ENCODE measurements at places on chromosomes 11 and 22. TPM values are rescaled to one million over a fixed set of nuclear protein-coding genes. Genes with fewer than 3 reads are reported as not detected.

Gene ISX
- not detected for total RNA-seq

Gene GGT5
- total RNA-seq: 238 TPM

Gene GUCY1A2
- total RNA-seq: 5.6 TPM

GRCh38 chr11:78200553-78200952 is 11.8 kb downstream of the USP35 start:
- no peak for DNase-seq

DNA sequence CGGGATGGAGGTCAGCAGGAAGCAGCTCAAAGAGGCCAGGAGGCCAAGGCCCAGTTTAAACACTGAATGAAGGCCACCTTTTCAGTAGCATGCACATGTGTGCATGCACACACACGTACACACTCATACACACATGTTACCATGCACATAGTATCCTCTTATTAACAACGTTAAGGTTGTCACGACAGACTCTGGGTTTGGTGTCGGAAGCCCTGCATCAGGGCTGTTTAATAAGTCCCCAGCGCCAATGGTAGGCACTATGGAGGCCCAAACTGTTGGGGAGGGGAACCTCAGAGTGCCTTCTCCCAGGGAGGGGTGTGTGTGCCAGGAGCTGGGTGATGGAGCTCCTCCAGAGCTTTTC is 39.5 kb upstream of the ADA2 start:
- DNase-seq: no peak

DNA sequence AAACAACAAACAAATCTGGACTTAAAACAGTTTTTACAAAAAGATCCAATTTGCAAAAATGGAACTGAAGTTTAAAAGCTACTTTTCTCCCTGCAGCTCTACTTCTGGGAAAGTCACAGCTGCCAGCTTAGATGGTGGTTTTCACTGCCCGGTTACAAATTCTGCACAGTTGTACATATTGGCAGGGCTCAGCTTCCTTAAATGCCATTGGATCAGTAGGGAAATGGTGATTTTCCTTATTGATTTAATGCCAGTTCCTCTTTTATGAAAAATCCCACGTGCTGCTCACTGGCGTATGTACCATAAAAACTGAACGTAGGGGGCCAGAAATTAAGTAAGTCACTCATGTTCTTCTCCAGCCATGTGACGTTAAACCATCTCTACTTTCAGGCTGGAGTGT is 22.8 kb downstream of the GRAP2 start:
- DNase-seq: no peak

DNA sequence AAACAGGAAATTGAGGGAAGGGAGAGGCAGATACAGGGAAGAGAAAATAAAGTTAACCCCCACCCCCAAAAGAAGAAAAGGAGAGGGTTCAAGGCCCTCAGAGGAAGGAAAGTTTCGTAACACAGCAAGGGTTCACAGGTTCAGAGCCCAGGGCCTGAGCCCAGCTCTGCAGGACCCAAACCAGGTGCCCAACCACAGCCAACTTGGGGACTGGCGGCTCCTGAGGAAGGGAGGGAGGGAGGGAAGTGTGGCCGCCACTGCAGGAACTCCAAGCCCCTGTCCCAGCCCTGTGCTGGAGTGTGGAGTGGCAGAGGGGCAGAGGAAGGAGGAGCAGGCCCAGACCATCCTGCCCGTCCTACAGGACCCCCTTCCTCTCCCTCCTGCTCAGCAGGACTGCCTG is 59.2 kb downstream of the ELFN2 start:
- no peak for DNase-seq

DNA sequence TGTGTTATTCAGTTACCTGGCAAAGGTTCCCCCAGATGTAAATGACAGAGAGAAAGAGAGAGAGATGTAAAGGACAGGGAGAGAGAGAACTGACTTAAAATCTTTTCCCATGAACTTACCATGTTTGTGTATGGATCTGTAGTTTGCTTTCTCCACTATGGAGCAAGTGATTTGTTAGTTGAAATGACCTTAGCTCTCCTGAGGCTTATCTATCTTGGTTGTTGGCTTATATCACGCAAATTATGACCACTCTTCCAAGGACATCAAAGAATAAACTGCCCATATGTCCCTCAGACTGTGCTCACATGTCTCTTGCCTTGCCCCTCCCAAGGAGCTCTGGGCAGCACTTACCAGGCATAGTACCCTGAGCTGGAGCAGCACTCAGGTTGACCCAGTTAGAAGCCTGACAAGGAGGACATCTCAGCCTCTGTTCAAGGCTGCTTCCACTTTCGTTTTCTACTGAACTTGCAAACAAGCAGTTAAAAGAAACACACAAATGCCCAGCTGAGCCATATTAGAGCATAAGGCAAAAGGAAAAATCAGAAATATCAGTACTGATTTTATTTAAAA is 95.3 kb upstream of the RCN1 start:
- no peak for DNase-seq

DNA sequence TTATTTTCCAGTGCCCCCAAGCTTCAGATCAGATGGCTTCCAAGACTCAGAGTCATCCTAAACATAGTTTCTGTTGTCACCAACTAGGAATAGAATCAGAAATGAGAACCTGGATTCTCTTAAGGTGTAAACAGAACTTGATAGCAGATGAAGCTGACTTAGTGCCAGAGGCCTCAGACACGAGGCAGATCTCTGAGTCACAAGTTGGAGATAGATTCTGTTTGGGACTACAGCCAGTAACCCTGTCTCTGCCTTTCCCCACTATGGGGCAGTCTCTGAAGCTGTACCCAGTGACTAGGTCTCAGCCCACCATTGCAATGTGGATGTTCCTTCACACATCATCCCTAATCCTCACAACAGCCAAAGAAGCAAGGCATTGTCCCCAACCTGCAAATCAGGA is 25.4 kb downstream of the NEU3 start:
- no peak for DNase-seq

DNA sequence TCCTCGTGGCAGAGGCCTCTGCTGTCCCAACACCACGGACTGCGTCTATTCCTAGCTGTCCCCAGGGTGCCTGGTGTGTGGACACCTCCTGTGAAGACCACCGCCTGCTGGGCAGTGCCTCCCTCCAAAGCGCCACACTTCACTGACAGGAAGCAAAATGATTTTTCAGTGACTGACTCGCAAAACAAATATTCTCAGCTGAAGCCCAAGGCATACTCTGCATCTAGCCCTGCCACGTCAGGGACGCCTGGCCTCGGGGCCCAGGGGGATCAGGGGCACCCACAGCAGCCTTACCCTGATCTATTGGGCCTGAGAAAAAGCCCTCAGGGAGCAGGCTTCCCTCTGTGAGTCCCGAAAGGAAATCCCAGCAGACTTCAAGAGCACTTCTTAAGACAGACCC is 2.2 kb downstream of the BRD1 start:
- no peak for DNase-seq

DNA sequence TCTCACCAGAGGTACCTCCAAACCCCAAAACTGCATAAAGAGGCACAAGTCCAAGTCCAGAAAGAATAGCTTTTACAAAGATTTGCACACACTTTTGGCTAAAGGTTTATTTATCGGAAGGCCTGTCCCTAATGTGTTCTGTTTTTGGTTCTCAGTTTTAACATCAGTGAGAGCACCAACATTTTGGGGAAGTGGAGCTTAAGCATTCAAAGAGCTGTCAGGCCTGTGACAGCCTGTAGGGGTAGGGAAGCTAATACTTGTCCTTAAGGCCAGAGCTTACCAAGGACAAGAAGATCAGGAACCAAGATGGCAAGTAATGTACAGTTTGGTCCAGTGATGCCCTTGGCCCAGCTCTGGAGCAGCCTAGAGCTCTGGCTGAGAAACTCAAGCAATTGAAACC is 38.9 kb upstream of the SCUBE2 start:
- no peak for DNase-seq

DNA sequence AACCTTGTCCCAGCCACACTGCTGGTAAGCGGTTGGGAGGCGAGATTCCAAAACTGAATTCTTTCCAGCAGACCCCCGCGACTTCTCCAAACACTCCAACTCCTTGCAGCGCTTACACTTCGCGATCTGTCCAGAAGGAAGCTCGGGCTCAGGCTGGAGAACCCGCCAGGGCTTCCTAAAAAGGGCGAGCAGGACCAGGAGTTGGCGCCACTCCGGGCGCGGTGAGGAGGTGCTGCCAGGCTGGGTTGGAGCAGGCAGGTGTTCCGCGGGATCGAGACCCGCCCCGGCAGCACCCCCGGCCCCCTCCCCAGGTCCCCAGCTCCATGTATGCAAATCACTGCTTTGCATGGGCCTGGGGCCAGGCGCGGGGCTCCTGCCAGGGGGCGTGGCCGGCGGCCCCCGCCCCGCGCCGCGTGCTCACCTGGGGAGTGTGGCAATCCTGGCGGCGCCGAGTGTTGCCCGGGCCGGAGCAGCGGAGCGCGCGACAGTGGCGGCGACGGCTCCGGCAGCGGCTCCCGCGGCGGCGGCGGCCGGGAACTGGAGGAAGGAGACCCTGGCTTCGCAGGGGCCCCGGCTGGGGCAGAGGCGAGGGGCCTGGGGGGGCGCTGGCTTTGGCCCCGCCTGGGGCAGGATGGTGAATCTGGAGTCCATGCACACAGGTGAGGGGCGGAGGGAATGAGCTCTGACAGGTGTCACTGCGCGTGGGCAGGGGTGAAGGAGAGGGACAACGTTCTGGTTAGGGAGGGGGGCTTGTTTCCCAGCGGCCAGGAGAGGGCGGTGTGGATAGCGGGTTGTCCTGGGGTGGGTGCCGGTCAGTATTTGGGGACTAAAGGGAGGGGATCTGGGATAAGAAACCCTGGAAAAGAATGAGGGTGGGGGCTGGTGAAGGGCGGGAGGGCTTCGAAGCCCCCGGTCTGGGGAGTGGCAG is at the start of gene POU2F3:
Gene POU2F3, plus strand, starts transcription at position 428 of the 928 bp plus-strand sequence. Its CDS starts 204 bp downstream, at position 632.
- DNase-seq: no peak

DNA sequence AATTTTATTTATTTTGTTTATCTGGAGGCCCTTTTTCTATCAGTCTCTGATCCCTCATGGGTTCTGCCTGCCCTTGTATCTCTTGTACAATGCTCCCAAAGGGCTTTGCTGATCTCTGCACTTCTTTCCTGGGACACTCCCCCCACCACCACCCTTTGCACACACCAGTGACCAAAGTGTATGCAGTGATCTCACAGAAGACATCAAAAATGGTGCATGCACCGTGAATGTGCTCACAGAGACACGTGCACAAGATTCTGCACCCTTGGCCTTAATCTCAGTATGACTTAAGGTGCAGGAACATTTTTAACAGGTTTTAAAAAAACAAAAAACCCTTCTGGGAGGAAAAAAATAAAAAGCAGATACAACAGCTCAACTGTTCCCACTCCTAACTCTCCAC is 12.2 kb upstream of the ADSL start:
- peak; percentile 40 for DNase-seq

DNA sequence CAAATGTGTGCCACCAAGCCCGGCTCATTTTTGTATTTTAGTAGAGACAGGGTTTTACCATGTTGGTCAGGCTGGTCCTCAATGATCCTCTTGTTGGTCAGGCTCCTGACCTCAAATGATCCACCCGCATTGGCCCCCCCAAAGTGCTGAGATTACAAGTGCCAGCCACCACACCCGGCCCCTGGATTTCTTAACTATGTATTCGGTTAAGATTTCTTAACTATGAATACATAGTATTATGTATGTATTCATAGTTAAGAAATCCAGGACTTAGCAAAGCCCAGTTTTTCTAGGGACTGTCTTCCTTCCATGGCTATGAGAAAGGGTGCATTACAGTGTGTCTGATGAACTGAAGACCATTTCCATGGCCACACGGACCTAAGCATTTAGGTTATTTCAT is 1.7 kb downstream of the C11orf91 start:
- DNase-seq: no peak

DNA sequence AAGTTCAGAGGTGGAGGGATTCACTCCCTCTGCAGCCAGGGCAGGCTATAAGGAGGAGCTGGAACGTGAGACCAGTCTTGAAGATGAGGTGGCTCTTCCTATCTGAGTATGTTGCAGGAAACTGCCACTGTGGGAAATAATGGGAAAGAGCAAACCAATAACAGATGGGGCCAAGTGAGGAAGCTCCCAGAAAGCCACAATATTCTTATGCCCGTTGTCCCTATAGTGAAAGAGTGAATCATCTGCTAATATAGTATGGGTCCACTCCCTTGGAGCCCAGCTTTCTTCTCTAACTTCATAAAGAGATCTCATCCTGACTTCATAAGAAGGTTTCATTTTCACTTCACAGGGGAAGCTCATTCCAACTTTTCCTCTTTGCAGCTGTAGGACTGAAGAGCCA is 206.4 kb downstream of the BLID start:
- no peak for DNase-seq

GRCh38 chr11:26942356-26942755 is 51.6 kb upstream of the FIBIN start:
- DNase-seq: no peak

- DNase-seq: no peak
These were observed 3.3 kb upstream of the KMT5B start for GRCh38 chr11:68216171-68216938.

DNA sequence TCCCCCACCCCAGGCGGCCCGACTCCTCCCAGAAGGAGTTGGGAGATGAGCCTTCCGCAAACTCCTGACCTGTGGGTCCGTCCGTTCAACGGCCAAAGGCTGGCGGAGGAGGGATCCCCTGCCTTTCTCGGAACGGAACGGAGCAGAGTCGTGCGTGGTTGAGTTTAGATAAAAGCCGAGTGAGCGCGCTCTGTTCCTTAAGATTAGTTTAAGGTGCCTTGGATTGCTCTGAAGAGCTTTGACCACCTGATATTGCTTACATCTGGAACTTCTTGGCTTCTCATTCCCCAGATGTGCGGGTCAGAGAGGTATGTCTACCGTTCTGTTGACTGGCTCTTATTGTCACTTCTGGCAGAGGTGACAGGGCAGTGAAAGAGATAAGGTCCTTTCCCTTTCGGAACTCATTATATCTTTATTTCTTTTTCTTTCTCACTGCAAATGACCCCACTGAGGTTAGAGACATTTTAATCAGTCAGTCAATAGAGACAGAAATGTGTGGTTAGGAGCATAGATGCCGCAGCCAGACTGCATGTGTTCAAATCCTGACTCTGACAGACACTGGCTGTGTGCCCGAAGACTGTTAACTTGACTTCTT is at the start of gene TRIM6:
Gene TRIM6, plus strand, starts transcription at position 31 of the 595 bp plus-strand sequence. Its CDS starts 261 bp downstream, at position 292.
- DNase-seq: no peak

DNA sequence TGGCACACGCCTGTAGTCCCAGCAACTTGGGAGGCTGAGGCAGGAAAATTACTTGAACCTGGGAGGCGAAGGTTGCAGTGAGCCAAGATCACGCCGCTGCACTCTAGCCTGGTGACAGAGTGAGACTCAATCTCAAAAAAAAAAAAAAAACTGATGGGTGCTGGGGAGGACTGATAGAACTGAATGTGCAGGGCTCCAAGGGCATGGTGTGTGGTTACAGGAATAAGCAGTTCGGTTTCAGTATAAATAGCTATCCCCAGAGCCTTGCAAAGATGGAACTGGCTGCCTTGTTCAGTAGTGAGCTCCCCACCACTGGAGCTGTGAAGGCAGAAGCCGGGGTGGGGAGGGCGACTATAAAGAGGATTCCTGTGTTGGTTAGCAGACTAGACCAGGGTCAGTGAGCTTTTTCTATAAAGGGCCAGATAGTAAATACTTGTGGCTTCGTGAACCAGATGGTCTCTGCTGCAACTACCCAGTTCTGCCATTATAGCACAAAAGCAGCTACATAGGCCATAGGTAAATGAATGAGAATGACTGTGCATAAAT is 5.9 kb downstream of the TOM1 start:
- no peak for DNase-seq

Measured in ascending aorta (tissue), 2 donors.